ENCODE measurements at places on chromosomes 1 and 21.

DNA sequence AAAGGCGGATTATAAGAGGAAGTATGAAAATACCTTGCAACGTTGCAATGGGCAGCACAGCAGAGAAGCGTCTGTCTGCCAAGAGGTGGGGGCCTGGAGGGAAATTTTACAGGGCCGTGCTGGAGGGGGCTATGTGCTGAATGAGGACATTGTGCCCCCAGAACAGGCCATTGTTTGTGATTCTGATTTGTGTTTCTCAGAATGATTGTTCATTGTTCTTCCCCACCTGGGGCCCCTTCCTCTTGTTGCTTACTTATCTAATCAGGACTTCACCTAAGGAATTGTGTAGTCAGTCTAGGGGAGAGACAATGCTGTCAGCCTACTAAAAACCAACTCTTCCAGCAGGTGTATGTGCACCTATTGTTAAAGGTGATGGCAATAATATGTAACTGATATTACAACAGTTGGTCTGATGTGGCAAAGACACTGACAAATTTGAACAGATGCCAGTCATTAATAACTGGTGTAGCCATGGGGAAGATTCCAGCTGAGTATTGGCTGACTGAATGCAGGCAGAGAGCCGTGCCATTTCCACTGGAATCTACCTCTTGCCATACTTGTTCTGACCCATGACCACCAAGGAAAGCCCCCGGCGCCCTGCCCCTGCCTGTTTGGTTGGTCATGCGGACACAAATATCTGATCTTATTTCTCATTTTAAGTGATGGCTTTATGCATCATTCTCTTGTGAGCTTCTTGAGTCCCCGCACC lies 45.2 kb upstream of the PSEN2 start:
- DNase-seq, result no peak

DNA sequence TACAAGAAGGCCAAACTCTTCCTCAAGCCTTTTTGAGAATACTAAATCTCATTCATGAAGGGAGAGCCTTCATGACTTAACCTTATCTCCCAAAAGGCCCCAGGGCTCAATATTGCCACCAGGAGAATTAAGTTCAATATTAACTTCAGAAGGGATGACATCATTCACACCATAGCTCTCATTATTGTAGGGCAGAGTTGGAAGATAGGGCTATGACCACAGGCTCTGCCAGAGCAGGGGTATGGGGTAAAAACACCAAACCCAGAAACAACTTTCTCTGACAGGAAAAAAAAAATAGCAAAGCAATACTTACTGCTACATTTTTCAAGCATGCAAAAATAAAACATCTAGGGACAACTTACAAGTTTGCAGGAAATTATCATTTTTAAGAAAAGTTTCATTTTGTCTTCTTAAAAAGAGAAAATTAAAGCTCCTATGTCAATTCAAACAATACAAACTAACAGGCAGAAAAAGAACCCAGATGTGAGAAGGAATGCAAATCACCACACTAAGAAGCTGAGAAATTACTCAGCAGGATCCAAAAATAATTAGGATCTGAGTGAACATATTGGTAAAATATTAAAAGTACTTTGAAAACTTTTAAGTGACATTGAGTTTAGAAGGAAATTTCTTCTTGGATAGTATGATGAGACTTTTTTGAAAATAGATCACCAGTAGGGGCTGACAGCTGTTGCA lies 1156.5 kb downstream of the NCAM2 start:
- DNase-seq, result no peak

- DNase-seq, result peak; percentile 87
Measured at GRCh38 chr1:205061665-205062069, 18.7 kb downstream of the CNTN2 start.

- DNase-seq, result no peak
Measured at GRCh38 chr1:54601730-54602129, 21.6 kb downstream of the FAM151A start.

DNA sequence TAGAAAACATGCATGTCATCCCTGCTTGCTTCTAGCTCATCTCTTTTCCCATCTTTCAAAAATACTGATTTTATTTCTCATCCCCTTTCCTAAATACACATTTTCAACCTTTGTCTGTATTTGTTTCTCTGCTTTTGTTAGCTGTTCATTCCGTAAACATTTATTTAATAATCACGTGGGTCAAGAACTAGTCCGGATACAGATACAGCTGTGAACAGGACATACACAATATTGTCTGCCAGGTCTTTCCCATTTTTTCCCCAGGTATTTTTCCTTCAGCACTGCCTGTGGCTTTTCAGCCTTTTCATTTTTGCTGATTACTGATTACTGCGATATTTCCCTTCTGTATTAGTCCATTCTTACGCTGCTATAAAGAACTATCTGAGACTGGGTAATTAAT lies 5.7 kb downstream of the PER3 start:
- no peak for DNase-seq

DNA sequence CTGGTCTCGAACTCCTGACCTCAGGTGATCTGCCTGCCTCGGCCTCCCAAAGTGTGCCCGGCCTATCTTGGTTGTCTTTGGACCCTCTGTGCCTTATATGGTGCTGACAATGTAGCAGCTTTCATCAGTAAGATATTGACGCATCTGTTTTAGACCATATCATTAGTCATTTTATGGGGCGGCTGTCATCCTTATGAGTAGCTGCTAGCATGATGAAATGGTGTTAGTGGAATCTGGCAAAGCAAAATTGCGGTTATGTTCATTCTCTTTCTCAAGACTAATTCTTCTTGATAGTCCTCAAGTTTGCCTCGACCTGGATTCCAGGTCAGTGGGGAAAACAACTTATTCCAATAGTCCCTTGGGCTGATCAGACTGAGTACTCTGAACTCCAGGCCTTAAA lies 199.9 kb downstream of the PRDM2 start:
- DNase-seq, result no peak

GRCh38 chr1:71930511-71930910 lies 351.8 kb downstream of the NEGR1 start:
- no peak for DNase-seq

DNA sequence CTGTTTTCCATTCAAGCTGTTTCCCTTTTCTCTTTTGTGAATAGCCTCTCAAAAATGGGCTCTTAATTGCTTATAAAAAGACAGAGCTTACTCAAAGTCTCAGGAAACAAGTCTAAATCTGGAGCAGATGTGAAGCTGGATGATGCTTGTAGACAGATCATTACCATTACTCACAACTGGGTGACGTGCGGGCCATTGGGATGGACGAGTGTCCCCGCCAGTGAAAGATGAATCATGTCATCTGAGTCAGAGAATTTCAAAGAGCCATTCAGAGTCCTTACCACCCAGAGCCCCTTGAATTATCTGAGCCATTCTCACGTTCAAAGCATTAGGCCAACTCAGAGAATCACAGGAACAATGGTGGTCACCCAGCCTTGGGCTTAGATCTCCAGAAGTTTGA lies 134.6 kb downstream of the HUNK start:
- DNase-seq, result no peak

DNA sequence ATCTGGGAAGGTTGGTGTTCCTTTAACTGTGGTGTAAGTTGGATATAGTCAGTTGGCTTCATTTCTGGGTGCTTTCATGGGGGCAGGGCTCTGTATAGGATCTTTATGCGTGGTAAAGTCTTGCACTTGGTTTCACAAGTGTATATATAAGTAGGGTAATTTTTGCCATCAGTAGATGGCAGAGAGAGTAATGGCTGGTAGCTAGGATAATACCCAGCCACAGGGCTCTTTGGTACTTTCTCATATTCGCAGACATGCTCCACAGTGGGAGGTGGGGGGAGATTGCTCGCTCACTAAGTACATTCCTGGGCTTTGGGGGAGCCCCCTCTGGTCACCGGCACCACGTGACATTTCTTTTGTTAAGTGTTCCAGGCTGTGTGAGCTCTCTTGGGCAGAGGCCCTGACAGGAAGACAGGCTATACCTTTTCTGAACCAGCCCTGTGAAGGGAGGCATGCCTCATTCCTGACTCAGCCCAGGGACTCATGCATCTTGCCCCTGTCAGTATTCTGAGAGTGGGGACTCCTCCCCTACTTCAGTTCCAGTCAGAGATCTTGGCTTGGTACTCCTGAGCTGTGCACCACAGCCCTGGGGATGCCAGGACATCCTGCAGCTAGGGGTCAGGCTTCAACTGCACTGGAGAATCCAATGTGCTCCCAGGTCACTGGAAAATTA lies 37.6 kb downstream of the FCRL2 start:
- no peak for DNase-seq

- no peak for DNase-seq
Measured at GRCh38 chr1:63859480-63860275, 85.9 kb downstream of the ROR1 start.

- DNase-seq, result no peak
Measured at GRCh38 chr1:58996341-58997059, 212.7 kb upstream of the JUN start.

DNA sequence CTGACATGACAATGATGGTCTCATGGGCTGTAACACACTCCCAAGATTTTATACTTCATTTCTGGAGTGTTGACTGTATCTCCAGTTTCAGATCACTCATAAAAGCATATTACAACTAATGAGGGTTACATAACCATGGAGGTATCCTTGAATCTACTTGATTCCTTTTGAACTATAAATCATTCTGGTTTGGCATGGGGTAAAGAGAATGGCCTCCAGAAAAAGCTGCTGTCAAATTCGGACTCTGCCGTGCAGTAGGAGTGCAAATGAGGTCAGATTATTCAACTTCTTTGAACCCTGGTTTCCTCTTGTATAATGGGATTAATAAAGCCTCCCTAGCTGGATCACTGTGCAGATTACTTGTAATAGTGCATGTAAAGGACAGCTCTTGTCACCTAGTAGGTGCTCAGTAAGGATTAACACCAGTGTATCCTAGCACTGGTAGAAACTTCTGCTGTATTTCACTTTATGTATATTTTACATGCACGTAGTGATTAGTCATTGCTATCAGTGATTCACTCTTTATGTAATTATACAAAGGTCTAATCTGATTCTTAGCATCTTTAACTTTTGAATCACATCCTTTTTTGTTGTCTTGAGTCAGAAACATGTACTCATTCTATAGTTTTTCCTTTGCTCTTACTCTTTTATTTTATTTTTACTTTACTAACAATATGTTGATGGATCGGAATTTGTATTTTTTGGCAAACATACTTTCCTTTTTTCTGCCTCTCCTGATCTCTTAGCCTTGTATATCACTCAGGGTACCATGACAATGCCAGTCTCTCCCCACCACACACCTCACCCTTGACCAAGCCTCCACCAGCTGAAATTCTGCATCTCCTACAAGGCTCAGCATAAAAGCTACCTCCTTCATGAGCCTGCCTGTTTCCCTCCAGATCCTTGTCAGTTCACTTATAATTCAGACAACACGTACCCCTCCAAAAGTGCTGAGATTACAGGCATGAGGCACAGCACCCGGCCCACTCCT lies 3.2 kb downstream of the LRRC8C start:
- no peak for DNase-seq

GRCh38 chr1:10874351-10874750 lies 77.9 kb upstream of the CASZ1 start:
- no peak for DNase-seq

DNA sequence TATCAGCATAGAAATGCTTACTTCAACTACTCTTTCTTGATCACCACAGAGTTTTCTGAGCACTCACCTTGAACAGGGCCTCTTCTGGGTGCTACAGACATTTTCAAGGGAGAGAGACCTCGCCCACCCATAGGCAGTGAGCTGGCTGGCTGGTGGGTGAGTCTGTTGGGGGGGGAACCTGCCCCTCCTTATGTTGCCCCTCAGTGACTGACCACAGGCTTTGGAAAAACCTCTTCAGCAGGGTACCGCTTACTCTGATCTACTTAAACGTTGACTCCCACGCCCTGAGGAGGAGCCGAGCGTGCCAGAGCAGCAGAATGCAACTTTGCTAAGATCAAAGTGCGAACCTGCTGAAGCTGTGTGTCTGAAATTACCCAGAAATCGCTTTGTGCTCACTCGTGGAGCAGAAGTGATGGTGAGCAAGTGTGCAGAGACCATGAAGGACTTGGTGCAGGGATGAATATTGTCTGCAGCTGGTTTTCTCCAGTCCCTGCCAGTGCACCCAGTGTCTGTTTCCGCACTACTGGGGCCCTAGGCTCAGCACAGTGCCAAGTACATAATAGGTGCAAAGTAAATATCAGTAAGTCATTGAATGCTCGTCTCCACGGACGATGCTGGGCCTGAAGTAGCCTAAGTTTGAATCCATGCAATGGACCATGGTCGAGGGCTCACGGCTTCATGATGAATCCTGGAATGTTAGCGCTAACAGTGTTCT lies 158.7 kb upstream of the IRF2BP2 start:
- DNase-seq, result no peak

- no peak for DNase-seq
Measured at GRCh38 chr1:205108464-205108863, 13.3 kb downstream of the RBBP5 start.

DNA sequence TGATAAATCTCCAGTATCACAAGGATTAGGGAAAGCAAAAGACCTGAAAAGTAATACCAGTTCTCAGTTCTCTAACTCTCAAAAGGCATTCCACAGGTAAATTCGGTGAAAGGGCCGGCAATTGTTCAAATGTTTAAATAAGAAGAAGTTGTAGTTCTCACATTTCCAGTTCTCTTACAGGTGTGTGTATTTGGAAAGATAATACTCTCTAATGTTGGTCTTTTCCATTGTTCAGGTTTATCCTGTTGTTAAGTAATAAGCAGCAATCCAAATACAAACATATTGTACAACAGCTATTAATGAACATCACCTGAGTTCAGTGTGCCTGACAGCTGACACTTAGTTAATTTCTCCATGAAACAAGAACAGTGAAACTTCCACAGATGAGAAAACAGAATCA lies 13.2 kb upstream of the PRKAB2 start:
- no peak for DNase-seq

DNA sequence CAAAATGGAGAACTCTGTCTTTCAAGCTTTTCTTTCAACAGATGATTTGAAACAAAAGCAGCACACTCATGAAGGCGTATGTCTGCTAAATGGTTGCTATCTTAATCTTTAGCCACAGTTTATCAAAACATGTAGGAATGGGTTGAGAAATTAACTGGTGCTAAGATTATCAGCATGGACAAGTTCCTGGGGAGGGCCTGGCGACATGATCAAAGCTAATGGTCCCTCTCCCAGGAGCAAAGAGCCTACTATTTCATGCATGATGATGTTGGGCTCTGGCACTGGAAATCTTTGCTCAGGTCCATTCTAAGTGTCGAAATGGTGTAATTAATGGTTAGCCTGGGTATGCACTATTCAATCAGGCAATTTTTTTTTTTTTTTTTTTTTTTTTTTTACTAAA lies 91.7 kb downstream of the SLC45A1 start:
- no peak for DNase-seq

DNA sequence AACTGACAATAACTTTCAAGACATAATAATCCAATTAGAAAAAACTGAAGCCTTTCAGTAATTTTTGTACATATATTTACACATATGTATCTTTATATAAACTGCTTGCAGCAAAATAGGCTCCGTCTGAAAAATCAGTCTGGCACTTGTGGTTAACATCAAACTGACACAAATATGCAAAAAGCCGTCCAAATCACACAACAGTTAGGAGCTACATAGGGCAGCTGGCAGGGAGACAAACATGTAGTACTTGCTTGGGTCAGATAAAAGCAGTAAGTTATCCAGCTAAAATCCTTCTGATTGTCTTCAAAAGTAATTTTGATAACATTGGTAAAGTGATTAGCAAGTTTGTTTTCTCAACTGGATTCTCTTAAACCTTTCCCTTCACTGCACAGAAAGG lies 14.7 kb upstream of the GUCA2A start:
- no peak for DNase-seq
